ENCODE measurements at places on chromosomes 12 and 14. TPM values are rescaled to one million over a fixed set of nuclear protein-coding genes. Genes with fewer than 3 reads are reported as not detected.

BIN2 gene
- not detected for total RNA-seq

TMEM229B gene
- total RNA-seq, result 1.4 TPM

TAMALIN gene
- 49.2 TPM for total RNA-seq

TMEM119 gene
- under 0.01 TPM for total RNA-seq

Data from dermis blood vessel endothelial cell (primary cell).